Ovary (tissue), 10 donors: ENCODE measurements at places on chromosomes 16 and 17. TPM values are rescaled to one million over a fixed set of nuclear protein-coding genes. Genes with fewer than 3 reads are reported as not detected.

Gene OR3A3
- not detected for polyA plus RNA-seq

Gene CCT6B
- polyA plus RNA-seq: 1.7 TPM

Gene C17orf100
- polyA plus RNA-seq: 2.0 TPM

Gene AIPL1
- polyA plus RNA-seq: not detected

Gene TMEM238L
- polyA plus RNA-seq: not detected

Gene MFAP4
- 179 TPM for polyA plus RNA-seq

Gene SOX8
- 0.52 TPM for polyA plus RNA-seq

Gene KRTAP2-3
- not detected for polyA plus RNA-seq

Gene TMC5
- polyA plus RNA-seq: 0.35 TPM

Gene CES3
- 0.73 TPM for polyA plus RNA-seq

Gene HSD3B7
- polyA plus RNA-seq: 8.0 TPM

Gene GSDMA
- polyA plus RNA-seq: 0.55 TPM

Gene PARD6A
- polyA plus RNA-seq: 0.53 TPM

Gene KRT16
- polyA plus RNA-seq: not detected

Gene MPV17L
- 3.8 TPM for polyA plus RNA-seq

Gene CMIP
- polyA plus RNA-seq: 37.8 TPM

Gene ATP2A1
- 0.53 TPM for polyA plus RNA-seq

Gene LITAFD
- not detected for polyA plus RNA-seq
